ENCODE measurements at places on chromosomes 16 and 17.
A peak's percentile ranks its signal among the peaks of the same experiment; 100 is the strongest.

GRCh38 chr17:64075913-64076312, 54.0 kb downstream of the ERN1 start:
- no peak for DNase-seq

- DNase-seq, result no peak
Measured at GRCh38 chr17:42521036-42521435, 15.0 kb upstream of the NAGLU start.

DNA sequence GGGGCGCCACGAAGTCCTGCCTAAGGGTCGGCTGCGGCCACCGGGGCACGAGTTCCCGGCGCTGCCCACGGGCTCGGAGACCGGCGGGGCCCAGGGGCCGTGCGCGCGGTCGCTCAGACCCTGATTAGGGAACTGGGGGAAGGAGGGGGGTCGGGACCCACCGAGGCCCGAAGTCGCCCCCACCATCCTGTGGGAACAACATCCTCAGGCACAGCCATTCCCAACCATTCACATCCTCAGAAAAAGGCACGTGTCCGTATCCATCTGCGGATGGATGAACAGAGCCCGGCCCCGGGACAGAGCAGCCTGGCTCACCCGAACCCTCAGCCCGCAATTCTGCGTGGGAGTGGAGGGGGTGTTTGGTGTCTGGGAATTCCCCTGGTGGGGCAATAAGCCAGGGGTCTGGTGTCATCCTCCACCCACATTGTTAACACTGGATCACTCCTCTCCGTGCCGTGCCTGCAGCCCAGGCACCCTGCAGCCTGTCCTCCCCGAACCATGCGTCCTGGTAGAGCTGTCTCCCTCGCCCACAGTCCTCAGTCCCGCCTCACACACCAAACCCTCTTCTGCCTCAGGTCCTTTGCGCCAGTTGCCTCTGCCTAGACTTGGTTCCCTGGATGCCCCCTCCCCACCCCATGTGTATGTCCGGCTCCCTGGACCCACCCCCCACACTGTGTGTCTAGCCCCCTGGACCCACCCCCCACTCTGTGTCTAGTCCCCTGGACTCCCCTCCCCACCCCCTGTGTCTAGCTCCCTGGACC, 789 bp upstream of the CCDC57 start:
- DNase-seq, result peak; percentile 74

DNA sequence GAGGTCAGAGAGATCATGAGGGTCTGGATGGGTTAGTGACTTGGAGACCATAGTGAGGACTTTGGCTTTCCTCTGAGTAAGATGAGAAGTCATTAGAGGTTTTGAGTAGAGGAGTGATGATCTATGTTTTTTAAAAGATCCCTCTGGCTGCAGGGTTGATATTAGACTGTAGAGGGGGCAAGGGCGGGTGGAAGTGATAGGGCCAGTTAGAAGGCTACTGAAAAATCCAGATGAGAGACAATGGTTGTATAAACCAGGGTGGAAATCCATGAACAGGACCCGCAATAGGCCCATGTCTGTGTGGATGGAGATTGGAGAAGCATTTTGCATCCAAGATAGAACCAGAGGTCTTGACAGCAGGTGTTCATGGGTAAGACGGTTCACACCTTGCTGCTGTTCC, 9.8 kb downstream of the ITGAL start:
- no peak for DNase-seq

GRCh38 chr17:17347234-17347955, 44.2 kb downstream of the NT5M start:
- no peak for DNase-seq

DNA sequence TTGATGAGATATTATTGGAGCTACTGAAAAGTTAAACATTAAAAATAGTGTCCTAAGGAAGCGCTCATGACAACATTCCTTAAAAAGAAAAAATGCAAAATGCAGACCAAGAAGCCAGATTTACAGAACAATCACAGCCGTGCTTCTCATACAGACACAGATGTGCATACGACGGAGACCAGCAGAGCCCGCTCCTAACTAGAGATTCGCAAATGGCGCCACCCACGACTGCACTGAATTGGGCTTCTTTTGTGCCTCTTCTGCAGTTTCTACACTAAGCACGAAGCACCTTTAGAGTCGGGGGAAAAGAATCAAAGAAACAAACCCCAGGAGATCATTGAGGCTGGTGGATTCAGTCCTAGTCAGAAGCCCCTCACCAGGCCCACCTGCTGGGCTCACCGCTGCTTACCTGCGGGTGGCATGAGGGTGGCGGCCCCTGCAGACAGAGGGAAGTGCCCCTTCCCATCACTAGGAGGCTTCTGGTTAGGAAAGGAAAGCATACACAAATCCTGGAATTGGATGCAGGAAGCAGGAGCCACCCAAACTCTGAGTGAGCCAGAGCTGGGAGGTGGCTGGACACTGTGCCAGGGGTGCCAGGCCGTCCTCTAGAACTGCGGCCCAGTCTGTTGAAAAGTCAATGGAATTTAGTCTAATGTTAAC, 64.9 kb upstream of the CHMP6 start:
- DNase-seq, result no peak

DNA sequence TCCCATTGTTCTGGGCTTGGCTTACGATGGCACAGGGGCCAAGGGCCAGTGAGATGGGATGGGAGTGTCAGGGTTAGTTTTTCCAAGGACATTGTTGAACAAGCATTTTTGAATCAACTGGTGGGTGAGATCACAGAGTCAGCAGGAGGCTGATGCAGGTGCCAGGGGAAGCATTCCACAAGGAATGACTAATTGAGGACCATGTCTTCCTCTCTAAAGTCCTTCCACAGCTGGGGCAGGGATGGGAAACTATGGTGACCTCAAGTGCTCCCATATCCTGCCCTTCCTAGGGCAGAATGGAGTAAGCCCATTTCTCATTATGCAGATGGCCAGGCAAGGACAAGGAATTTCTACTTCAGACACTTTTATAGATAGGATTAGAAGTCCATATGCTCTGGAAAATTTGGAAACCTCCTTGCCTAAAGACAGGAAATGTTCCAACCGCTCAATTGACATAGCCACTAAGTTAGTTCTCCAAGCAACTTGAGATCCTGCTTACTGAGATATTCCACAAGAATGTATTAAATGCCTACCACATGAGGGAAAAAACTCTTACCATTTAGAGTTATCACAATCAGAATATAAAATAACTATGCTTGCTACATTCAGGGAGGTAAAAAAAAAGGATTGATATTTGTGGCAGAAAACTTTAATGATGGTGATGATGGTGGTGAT, 21.2 kb upstream of the ENGASE start:
- no peak for DNase-seq

GRCh38 chr16:15792563-15792971, 64.3 kb downstream of the MYH11 start:
- no peak for DNase-seq

GRCh38 chr17:72033334-72033733, 87.5 kb upstream of the SOX9 start:
- DNase-seq, result no peak

- no peak for DNase-seq
Measured at GRCh38 chr17:74815550-74816370, 39.6 kb upstream of the NAT9 start.

DNA sequence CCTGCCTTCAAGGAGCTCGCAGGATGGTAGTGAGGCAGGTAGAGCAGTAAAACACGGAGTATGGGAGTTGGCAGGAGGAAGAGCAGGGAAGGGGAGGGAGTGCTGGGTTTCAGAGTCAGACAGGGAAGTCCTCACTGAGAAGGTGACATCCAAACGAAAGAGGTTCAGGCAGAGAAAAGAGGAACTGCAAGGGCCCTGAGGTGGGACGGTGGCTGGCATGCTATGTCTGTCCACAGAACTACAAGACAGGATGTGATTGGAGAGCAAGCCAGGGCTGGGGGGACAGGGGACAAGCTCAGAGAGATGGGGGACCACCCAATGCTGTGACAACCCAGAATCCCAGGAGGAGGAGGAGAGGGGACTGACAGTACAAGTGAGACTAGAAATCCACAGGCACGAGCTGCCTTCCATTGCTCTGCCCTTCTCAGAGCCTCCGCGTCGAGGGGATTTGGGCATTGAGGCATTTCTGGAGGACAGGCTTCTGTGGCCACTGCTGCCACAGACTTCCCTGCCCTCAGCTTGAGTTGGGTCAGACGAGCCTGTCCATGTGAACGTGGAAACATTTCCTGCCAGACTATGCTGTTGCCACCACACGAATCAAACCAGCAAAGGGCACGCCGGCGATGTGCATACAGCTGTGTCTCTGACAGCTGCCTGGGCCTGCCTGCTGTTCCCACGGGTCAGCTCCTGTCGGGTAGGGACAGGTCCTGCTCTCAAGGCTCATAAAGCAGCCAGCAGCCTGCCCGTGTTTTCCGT, 100.1 kb downstream of the RAB11FIP4 start:
- DNase-seq, result no peak

DNA sequence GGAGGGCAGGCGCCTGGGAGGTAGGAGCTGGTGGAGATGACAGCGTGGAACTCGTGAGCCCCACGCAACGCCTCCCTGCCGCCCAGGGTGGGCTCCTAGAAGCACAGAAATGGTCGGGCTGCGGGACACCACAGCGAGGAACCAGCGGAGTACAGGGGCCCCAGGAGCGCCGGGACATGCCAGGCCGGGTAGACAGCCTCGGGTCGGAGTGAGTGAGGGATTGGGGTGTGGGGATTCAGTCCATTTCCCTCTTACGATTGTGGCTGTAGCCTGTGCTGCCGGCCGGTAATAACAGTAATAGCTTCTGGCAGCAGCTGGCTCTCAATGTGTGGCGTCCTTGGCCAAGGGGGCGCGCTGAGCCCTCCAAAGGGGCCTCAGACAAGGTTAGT, 12.2 kb upstream of the CES3 start:
- DNase-seq, result no peak

GRCh38 chr16:50021544-50021943, 3.5 kb upstream of the CNEP1R1 start:
- no peak for DNase-seq

DNA sequence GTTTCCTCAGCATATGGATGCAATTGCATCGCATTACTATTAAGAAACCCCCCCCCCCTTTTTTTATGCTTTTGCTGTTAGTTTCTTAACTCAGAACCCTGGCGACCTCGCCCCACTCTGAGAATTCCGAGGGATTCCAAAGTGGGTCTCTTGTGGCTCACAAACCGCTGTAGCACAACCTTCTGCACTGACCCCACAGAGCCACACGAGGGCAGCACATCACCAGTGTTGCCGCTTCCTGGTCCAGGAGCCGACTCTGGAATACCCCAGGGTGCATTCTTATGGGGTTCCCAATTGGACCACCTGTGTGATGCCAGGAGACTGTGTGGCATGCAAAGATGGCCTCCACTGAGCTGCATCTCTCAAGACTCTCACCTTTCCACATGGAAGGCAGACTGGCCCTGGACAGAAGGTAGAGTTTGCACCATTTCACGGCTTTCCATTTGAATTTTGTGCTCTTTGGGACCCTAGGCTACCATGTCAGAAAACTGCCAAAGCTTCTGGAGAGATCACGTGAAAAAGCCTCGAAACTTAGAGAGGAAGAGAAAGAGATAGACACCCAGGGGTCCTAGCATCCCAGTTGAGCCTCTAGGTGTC, 432.7 kb upstream of the ASIC2 start:
- DNase-seq, result peak; percentile 24

DNA sequence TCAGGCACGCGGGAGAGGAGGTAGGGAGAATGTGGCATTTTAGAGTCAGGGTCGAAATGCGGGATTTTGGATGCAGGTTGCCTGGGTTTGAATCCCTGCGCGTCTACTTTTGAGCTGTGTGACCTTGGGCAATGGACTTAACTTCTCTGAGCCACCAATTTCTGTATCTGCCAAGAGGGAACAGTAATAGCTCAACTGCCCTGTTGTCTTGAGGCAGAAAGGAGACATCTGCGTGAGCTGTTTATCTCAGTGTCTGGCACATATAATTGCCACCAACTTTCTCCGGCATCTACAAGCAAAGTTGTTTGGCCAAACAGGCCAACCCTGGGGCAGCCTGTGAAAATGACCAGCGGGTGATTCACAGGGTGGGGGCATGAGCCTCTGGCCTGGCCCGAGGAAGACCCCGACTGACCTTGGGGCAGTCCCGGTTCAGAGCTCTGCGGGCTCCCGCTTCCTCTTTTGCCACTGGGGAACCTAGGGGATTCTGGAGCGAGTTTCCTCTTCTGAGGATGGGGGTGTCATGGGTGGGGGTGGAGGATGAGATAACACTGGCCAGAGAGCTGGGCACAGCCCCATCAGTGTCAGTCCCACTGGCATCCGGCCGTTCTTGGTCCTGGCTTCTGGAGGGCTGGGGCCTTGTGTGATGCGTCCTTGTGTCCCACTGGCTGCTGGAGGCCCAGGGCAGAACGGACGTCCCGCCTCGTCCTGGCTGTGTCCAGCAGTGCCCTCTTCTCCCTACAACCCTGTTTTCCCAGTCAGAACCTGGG, 1.3 kb downstream of the SNN start:
- no peak for DNase-seq

GRCh38 chr16:19210280-19210924, 42.4 kb downstream of the SYT17 start:
- no peak for DNase-seq

DNA sequence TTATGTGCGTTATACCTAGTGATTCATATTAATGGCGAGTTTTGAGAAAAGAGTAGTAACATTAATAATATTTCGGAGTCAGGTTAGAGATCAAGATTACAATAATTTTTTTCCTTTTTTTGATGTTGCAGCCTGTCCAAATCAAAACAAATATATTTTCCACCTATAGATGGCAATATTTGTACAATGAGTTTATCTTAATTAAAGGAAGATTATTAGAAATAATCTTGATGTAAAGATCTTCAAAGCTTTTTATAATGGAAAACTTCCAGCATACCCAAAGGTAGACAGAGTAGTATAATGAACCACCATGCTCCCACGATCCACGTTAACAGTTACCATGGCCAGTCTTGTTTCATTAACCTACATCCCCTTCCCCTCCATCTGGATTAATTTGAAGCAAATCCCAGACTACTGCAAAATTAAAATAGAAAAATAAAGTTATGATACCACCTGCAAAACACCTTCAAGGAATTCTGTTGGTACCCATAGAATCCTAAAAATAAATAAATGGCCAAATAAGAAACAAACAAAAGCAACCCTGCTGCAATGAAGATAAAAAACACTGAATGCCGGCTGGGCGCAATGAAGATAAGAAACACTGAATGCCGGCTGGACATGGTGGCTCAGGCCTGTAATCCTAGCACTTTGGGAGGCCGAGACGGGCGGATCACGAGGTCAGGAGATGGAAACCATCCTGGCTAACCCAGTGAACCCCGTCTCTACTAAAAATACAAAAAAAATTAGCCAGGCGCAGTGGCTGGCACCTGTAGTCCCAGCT, 46.5 kb upstream of the GINS3 start:
- no peak for DNase-seq

DNA sequence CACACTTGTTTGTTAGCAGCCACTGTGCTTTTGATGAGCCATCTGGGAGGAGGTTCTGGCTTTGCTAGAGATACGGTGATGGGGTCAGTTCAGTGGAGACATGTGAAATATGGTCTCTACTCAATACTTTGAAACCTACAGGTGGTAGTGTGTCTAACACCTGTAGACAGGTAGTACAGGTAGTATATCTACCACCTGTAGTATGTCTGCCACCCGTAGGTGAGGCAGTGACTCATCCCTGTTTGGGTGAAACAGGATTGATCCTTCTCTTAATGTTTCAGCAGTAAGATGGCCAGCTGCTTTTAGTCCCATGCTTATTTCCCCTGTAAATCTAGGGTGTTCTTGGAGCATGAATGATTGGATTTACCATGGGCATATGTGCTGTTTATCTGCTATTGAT, 240.8 kb downstream of the SNX29 start:
- no peak for DNase-seq
